ENCODE measurements at places on chromosomes 3 and 15. TPM values are rescaled to one million over a fixed set of nuclear protein-coding genes. Genes with fewer than 3 reads are reported as not detected.

The MRAS gene
- 15.0 TPM for total RNA-seq

The HDGFL3 gene
- total RNA-seq: 50.6 TPM

The CYP19A1 gene
- total RNA-seq: not detected

The RASGRP1 gene
- total RNA-seq: not detected

The CD200 gene
- total RNA-seq: 5.0 TPM

The PLCB2 gene
- 2.2 TPM for total RNA-seq

The CELSR3 gene
- 2.7 TPM for total RNA-seq

The PCOLCE2 gene
- 1.5 TPM for total RNA-seq

The NUP210 gene
- not detected for total RNA-seq

The CCR9 gene
- not detected for total RNA-seq

The DUOX2 gene
- total RNA-seq: not detected

The IGSF10 gene
- 0.15 TPM for total RNA-seq

The VIPR1 gene
- total RNA-seq: under 0.01 TPM

The ANKDD1A gene
- 2.7 TPM for total RNA-seq

The OR5H15 gene
- not detected for total RNA-seq

The IL17RD gene
- total RNA-seq: 2.0 TPM

The NCKIPSD gene
- total RNA-seq: 25.9 TPM

The KPNA4 gene
- 19.5 TPM for total RNA-seq

The LYZL4 gene
- total RNA-seq: not detected

The SEMA3B gene
- total RNA-seq: 14.3 TPM

The ACAN gene
- under 0.01 TPM for total RNA-seq

The CASR gene
- not detected for total RNA-seq

The RFT1 gene
- 14.8 TPM for total RNA-seq

The ROBO1 gene
- 27.6 TPM for total RNA-seq

The EEFSEC gene
- total RNA-seq: 16.1 TPM

The IL12A gene
- 4.5 TPM for total RNA-seq

The CIB2 gene
- total RNA-seq: 2.8 TPM

The AHSG gene
- total RNA-seq: not detected

The GOLGA8Q gene
- not detected for total RNA-seq

The CGGBP1 gene
- 34.6 TPM for total RNA-seq

The B3GNT5 gene
- total RNA-seq: 29.9 TPM

The DZIP3 gene
- 8.3 TPM for total RNA-seq

The ITPKA gene
- total RNA-seq: 15.6 TPM

The SLC9A9 gene
- total RNA-seq: 4.5 TPM

The SPINT1 gene
- total RNA-seq: 2.5 TPM

The CPLX3 gene
- not detected for total RNA-seq

The GPR15 gene
- not detected for total RNA-seq

The MUC20 gene
- total RNA-seq: 0.15 TPM

All from bronchus fibroblast of lung (primary cell).